ENCODE measurements at places on chromosomes 1 and 21.

GRCh38 chr1:239387304-239388158 lies 1.2 kb downstream of the CHRM3 start:
- no peak for DNase-seq

DNA sequence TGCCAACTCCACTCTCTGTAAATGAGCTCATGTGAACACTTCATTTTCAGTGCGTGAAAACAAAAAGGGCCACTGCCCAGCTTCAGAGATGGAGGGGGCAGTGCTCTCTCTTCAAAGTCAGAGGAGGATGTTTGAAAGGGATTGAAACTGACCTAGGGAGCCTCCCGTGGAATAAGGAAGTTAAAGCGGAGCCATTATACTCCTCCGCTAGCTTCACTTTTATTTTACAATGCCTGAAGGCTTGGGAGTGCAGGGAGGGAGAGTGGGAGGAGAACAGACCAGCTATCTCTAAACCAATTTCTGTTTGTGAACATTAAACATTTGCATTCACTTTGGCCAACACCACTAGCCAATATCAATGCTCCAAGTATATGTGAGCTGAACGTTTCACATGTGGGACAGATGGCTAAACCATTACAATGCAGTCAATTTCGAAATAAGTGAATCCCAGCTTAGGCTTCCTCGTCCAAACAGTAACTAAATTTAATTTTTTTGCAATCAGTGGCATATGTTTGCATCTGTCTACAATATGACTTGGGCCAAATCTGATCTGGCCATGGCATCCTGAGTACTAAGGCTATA lies 126.9 kb downstream of the ESRRG start:
- DNase-seq = no peak

DNA sequence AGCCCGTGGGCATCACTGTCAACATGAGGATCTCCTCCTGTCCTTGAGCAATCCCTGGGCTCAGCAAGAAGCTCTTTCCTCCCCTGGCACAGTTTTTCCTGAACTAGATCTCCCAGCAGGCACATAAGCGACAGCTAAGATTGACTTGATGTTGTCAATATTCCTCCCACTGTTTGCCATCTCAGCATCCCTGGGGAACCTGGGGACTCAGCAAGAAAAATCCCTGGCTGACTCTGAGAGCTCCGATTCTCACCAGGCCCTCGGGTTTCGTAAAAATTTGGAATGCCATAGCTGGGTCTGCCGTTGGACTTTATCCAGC lies 687.2 kb downstream of the MATN1 start:
- no peak for DNase-seq

GRCh38 chr21:27033471-27033870 lies 66.6 kb upstream of the ADAMTS5 start:
- DNase-seq = no peak

DNA sequence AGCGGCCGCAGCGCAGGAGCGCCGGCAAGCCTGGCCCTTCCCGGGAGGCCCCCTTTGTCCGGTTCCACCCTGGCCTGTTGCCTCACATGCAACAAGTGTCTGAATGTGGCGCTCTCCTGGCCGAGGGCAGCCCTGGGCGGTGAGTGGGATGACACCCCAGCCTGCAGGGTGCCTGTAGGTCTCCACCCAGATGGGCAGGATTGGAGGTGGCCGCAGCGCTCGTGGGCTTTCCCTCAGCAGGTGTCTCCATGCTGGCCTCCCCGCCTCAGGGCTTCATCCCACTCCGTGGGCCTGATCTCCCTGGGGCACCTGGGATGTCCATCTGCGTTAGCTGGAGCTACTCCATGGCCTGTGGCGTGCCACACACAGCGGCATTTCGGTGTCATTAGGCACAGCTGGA lies 1.5 kb downstream of the MIB2 start:
- no peak for DNase-seq

DNA sequence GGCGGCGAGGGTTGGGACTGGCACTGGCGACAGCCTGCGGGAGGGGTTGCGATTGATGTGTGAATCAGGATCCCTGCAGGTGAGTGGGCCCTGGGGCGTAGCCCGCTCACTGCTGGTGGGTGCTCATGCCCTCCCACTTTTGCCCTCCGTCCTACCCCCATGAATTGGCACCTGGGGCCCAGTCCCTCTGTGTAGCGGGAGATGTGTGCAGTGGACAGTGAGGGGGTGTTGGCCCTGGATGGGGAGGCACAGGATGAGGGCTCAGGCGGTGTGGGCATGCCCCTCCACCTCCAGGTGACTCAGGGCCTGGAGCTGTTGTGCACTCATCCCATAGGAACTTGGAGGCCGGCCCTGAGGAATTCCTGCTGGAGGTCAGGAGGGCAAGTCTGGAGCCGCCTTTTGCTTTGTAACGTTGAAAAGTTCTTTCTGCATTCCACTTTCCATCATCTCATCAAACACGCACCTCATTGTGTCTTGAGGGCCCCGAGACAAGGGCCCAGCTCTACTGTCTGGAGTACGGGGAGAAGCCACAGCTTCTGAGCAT lies 3.0 kb downstream of the PEAR1 start:
- DNase-seq = no peak

Measured in GM13977 (cell line).